ENCODE measurements at places on chromosomes 3 and 15. TPM values are rescaled to one million over a fixed set of nuclear protein-coding genes. Genes with fewer than 3 reads are reported as not detected.

Gene COL8A1
- 119 TPM for total RNA-seq

GRCh38 chr3:132867956-132868355 is 145.7 kb upstream of the NPHP3 start:
- peak; percentile 11 for DNase-seq

Gene ZPLD1
- under 0.01 TPM for total RNA-seq

DNA sequence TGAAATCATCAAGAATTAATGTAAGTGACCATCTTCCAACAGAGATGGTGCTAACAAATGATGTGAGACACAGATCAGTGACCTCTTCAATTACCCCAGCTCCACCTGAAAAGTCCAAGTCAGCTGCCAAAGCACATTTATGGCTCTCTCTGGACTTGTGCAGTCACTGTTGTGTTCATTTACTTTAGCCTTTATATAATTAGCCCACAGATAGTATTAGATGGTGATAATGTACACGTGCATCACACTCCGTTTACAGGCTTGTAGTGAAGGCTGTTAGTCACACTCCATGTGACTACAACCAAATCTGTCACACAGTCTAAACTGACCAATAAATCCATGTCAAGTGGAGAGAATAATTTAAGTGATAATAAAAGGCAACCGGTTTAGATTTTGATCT is 331.5 kb upstream of the IL12A start:
- no peak for DNase-seq
